Posterior cingulate gyrus (tissue), 11 donors: ENCODE measurements at places on chromosomes 11 and 22.
A peak's percentile ranks its signal among the peaks of the same experiment; 100 is the strongest.

- DNase-seq, result no peak
Measured at GRCh38 chr11:34977089-34977912, 60.9 kb downstream of the PDHX start.

DNA sequence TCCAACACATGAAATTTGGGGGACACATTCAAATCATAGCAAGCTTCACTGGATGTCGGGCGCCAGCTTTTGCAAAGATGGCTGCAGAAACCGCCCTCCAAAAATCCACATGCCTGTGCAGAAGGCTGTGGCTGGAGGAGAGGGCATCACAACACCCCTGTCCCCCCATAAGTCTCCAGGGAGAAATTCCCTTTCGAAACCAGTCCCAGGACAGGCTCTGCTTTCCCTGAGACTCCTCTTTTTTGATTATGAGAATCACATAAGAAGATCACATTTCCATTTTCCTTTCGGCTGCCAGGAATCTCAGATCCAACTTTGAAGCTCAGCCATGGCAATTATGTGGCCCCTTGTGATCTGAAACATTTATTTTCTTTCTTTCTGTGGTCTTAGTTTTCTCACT, 9.7 kb downstream of the LIF start:
- no peak for DNase-seq

DNA sequence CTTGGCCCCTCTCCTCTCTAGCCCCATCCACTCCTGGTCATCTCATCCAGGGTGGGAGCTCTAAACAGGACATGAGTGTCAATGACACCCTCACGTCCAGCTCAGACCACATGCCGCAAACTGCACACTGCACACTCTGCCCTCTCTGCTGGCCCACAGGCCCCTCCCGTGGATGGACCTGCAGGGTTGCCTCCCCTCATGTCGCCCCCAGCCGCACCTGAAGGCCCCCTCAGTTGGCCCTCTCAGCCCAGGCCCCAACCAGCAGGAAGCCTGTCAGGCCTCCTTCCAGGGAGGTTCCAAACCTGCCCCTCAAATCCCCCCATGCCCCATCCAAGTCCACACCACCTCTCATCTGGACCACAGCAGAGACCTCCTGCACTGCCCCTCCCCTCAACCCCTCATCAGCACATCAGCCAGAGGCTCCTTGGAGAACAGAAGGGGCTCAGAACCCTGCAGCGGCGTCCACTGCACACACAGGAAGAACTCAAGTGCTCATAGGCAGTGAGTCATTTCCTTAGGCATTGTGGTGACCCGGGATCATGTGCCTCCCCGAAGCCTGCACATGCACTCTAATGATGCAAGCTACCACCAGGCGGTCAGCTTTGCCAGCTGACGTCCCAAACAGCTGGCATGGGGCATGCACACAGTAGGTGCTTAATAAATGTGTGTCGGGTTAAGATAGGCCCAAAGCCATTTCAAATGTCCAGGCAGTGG, 12.9 kb upstream of the CDKN1C start:
- no peak for DNase-seq

DNA sequence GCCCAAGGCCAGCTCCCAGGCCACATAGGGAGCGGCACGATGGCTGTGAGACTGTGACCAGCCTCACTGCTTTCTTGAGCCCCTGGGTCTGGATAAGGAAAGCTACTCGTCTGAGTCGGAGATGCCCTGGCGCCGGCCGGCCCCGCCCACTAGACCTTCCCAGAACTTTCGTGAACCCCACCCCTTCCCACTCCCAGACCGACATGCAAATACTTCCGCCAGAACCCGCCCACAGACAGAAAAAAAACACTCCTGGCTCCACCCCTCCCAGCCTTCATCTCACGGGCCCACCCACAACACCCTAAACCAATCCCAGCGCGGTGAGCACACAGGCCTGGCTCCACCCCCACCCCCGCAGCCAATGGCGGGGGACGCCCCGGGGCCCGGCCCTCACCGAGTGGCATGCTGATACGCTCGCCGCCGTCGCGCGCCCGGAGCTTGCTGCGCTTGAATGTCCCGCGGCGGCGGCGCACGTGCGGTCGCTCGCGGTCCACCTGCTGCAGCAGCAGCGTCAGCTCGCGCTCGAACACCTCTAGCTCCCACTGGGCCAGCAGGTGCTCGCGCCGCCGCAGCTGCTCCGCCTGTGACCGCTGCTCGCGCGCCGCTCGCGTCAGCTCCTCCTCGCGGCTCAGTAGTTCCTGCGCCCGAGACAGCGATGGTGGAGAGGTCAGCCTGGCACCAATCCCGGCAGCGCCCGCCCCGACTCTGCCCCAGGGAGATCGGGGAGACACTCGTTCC, 7.0 kb downstream of the MAP3K11 start:
- peak; percentile 99 for DNase-seq

- no peak for DNase-seq
Measured at GRCh38 chr11:112440518-112440917, 179.9 kb upstream of the PLET1 start.

DNA sequence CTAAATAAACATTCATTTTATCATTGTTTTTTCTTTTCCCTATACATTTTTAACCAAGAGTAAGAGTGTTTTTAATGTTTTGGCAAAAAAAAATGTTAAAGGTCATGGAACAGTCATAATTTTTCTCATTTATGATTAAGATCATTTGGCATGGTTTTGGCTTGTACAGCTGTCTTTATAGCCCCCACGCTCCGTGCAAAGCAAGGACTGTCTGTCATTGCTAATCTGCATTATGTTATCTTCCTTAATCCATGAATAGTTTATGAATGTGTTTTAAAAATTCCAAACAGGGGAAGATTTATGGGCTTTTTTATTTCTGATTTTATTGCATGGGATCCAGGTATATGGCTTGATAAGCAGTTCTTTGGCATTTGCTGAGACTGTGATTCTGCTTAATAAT, 28.1 kb downstream of the PGM2L1 start:
- DNase-seq, result no peak

- no peak for DNase-seq
Measured at GRCh38 chr11:32002311-32002710, 88.6 kb upstream of the RCN1 start.

DNA sequence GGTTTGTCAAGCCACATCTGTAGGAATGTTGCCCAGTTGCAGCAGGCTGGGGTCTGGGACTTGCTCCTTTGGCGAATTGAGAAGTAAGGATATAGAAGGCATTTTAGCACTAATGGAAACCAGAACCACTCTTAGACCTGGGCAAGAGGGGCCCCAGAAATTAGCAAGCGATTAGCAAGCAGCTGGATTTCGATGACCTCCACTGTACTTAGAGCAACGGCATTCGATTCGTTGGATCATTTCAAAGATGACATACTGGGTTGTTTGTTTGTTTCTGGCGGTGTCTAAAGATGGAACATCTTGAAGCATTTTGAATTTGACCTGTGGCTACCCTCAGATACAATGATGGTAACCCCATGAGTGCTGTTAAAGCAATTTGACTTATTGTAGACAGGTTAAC, 1.2 kb upstream of the CDPF1 start:
- no peak for DNase-seq

GRCh38 chr11:118749429-118749828, 41.5 kb downstream of the DDX6 start:
- DNase-seq, result no peak

DNA sequence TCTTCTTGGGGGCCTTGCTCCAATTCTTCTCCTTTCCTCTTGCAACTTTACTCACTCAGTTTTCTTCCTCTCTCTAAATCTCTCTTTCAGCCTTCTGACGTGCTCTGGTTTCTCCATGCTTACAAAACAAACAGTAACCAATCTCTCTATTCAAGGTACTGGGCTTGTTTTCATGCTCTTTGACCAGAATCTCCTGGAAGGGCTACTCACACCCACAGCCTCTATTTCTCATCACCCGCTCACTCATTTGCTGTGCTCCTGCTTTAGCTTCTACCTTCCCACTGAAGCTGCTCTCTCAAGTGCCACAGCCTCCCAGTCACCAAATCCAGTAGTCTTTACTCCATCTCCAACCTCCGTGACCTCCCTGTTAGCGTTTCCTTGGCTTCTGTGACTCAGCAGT, 60.4 kb downstream of the SERGEF start:
- no peak for DNase-seq

GRCh38 chr11:108754901-108755625, 90.2 kb downstream of the DDX10 start:
- no peak for DNase-seq

DNA sequence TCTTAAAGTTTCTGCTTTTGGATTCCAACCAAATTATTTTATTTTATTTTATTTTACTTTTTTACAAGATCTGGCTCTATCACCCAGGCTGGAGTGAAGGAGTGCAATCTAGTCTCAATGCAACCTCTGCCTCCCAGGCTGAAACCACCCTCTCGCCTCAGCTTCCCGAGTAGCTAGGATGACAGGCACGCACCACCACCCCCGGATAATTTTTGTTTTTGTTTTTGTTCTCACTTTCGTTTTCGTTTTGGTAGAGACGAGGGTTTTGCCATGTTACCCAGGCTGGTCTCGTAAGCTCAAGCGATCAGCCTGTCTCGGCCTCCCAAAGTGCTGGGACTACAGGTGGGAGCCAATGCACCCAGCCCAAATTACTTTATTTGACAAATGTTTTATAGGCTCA, 219.8 kb downstream of the ETS1 start:
- DNase-seq, result no peak

- DNase-seq, result no peak
Measured at GRCh38 chr22:36680038-36680437, 23.5 kb downstream of the CACNG2 start.

DNA sequence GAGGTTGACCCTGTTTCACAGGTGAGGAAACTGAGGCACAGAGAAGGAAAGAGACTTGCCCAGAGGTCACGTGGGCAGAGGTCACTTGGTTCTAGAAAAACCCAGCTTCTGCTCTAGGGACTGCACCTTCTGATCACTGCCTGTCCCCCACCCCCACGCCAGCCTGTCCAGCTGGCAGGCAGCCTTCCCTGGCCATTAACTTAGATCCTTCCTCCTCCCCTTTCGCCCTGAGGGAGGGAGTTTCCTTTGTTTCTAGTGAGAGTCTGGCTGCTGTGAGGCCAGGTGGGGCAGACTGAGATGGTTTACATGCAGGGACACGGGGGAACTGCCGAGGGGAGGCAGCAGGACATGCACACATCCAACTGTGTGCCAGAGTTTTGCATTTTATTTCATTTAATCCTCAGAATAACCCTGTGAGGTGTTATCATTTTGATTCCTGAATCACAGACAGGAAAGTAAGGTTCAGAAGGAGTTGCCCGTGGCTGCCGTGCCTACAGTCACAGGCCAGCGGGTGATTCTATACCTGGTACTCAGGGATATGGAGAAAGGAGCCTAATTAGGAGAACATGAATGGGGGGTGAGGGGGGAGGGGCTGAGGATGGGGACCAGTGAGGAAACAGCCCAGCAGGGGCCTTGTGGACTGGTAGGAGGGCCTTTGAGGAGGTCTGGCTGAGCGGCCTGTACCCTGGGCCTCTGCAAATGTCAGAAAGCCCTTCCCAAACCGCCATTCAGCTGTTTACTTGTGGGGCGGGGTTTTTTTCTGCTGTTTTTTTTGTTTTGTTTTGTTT, 3.4 kb downstream of the FAM83F start:
- no peak for DNase-seq

GRCh38 chr22:28397306-28397705, 282.3 kb downstream of the TTC28 start:
- no peak for DNase-seq

- peak; percentile 70 for DNase-seq
Measured at GRCh38 chr11:74311352-74311926, at the start of gene P4HA3. P4HA3 (minus strand) TSS chr11:74311640; CDS start chr11:74311611, 29 bp downstream.

DNA sequence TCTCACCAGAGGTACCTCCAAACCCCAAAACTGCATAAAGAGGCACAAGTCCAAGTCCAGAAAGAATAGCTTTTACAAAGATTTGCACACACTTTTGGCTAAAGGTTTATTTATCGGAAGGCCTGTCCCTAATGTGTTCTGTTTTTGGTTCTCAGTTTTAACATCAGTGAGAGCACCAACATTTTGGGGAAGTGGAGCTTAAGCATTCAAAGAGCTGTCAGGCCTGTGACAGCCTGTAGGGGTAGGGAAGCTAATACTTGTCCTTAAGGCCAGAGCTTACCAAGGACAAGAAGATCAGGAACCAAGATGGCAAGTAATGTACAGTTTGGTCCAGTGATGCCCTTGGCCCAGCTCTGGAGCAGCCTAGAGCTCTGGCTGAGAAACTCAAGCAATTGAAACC, 38.9 kb upstream of the SCUBE2 start:
- DNase-seq, result no peak

- no peak for DNase-seq
Measured at GRCh38 chr22:41550952-41551491, 6.8 kb upstream of the POLR3H start.

DNA sequence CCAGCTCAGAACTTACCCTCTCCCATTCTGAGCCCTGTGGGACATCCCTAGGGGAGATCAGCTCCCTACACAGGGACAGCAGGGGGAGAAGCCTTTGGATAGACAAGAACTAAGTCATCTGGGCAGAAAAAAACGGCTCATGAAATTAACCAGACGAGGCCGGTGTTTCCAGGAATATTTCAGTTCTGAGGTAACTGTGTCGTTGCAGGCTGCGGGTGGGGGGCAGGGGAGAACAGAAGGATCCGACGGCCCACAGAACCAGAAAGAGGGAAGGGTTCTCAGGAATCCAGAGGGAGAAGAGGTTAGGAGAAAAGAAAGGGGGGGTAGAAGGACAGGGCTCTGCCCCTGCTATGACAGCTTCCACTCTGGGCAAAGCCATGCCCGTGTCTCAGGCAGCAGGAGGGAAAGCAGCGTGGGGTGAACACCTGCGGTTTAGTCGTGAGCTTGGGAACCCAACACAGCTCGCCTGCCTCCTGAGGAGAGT, 3.6 kb downstream of the CLCF1 start:
- DNase-seq, result no peak

GRCh38 chr22:36823186-36823839, 6.5 kb upstream of the PVALB start:
- DNase-seq, result no peak

DNA sequence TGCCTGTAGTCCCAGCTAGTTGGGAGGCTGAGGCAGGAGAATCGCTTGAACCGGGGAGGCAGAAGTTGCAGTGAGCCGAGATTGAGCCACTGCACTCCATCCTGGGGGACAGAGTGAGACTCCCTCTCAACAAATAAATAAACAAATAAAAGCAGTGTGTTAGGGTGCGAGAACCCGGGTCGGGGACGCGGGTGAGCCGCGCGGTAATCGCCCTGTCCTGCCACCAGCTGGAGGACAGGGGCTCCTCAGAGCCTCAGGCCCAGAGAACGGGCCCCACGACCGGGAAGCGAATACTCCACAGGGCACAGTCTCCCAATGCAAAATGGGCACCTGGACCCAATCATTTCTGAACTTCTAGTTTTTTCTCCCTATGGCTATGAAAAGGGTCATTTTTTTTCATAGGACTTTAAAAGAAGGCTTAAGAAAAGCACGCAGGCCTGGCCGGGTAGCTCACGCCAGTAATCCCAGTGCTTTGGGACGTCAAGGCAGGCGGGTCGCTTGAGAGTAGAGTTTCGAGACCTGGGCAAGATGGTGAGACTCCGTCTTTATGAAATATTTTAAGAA, 744 bp upstream of the MCM5 start:
- no peak for DNase-seq
